NCI-H1092 (cell line): ENCODE measurements at places on chromosomes 2 and 18.

DNA sequence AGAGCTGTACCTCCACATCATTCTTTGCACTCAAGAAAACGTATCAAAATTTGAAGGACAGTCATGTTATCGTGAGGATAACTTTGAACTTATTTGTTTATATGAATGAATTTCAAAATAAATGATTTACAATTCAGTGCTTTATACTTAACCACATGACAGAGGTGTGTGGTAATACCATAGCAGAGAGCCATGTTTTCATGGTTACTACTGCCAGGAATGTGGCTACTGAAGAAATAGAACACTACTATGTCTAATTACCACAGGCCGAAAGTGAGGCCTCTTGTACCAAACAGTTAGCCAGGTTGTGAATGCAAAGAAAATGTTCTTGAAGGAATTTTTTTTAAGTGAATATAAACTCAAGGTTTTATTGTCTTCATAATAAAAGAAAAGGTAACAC, 49.2 kb downstream of the AAK1 start:
- no peak for DNase-seq

DNA sequence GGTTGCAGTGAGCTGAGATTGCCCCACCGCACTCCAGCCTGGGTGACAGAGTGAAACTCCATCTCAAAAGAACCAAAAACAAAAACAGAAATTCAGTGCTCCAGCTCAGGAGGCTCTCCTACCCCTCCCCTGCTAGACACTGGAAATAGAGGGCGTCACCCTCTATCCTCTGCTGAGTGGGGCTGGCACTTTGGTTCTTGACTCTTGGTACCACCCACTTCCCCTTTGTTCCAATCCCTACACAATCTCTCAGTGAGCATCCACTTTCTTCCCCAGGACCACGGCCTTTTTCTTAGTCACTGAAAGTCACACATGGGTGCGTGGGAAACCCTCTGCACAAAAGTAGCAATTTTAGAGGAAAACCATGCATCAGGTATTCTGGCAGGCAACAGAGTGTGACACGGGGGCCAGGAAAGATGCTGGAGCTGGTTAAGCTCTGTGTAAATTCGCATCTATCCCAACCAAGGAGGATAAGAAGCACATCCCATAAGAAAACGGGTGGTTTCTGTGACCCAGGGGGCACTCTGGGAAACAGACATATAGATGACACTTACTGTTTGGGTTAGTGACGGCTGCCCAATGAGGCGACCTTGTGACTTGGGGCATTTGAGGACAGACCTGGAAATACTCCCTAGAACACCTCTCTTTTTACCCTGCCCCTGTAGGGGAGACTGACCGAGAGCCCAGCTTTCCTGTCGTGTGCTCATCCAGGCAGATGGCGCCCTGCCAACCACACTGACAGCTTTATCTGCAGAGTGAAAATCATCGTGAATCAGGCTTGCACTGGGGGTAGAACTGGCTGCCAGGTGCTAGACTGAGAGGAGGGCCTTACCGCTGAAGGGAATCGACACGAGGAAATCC, 7.7 kb downstream of the HJURP start:
- no peak for DNase-seq

DNA sequence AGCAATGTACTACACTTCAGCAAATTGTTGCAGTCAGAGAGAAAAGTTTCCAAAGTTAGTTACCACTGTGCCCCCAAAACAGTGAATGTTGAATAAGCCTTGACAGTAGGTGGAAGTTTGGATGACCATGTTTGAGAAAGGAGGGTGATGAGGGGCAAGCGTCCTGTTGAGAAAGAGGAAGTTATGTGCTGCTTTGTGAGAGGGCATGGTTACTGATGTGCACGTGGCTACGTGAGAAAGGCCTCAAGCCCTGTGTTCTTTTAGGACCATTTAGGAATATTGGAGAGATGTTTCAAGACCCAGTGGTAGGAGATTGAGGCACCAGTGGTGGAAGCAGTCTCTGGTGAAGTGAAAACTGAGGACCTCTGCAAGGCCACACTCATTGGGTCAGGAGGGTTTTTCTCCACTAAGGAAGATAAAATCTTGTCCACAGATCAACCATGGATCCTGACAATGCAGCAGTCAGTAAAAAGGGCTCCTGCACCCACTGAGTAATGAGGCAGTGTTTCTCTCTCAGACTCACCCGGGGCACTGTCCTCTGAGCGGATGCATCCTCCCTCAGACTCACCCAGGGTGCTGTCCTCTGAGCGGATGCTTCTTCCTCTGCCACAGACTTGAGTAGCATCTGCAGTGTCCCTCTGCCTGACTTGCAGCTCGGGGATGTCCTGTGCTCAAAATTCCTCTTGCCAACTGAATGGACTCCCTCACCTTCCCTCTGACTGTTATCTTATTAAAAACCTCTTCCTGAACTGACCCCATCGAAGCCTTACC, 34.7 kb upstream of the ACTR3 start:
- no peak for DNase-seq

DNA sequence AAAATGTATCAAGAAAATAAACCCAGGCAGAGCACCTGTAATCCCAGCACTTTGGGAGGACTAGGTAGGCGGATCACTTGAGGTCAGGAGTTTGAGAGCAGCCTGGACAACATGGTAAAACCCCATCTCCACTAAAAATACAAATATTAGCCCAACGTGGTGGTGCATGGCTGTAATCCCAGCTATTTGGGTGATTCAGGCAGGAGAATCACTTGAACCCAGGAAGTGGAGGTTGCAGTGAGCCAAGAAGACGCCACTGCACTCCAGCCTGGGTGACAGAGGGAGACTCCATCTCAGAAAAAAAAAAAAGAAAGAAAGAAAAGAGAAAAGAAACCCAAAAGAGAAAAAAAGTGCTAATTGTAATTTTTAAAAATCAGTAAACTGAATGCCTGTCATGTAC, 41.4 kb downstream of the DDX18 start:
- no peak for DNase-seq

GRCh38 chr2:69111076-69111475, 98.1 kb downstream of the ANTXR1 start:
- DNase-seq = no peak

- no peak for DNase-seq
Observed at GRCh38 chr2:119435953-119436297, 4.3 kb downstream of the TMEM37 start.

GRCh38 chr2:62296034-62296831, 100.3 kb downstream of the B3GNT2 start:
- DNase-seq = no peak

DNA sequence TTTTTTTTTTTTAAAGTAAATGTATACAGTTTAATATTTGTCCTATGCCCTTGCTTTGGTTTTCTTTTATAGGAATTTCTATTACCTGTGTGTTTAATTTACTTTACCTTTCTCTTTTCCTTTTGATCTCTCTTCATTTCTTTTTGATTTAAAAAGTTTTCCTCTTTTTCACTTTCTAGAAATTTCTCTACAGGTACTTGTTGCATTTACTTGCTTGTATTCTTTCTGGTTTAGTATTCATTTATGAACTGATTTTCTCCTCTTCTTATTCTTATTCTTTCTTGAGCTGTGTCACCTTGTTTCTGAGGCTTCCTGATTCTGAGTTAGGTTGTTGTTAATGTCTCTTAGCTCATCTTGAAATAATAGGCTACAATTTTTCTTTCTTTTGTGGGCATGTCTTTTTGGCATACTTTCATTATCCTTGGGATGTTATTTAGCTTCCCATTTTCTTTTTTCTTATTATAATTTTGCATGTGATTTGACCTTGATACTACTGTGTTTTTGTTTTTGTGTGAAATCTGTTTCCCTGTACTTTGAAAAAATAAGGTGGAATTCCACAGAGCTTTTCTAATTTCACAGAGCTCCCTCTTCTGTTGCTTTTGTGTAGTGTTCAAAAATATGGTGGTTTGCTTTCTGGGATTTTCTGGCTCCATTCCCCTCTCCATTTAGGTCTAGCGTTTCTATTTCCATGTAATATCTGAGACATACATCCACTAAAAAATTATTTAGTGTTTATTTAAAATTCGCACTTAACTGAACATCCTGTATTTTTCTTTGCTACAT, 25.5 kb upstream of the ALMS1 start:
- DNase-seq = no peak
